ENCODE measurements at places on chromosomes 3 and 15.

GRCh38 chr15:31472636-31473384, 146.2 kb downstream of the KLF13 start:
- peak; percentile 29 for DNase-seq

DNA sequence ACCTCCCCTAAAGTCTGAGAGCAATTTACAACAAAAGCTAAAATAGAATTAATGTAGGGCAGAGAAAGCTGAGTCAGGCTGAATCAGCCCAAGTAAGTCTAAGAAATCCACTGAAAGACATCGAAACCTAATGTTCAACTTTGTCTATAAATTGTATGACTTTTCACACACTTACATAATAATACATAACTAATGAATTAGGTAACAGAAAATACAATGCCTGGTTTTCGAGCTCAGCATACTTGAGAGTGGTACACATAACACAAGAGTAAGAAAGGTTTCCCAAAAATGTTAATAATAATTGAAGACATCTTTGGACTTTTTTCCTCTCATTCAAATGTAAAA, 55.3 kb upstream of the VGLL4 start:
- DNase-seq, result peak; percentile 79

- DNase-seq, result no peak
These were observed 102.4 kb downstream of the MSL2 start for GRCh38 chr3:136093771-136094170.

DNA sequence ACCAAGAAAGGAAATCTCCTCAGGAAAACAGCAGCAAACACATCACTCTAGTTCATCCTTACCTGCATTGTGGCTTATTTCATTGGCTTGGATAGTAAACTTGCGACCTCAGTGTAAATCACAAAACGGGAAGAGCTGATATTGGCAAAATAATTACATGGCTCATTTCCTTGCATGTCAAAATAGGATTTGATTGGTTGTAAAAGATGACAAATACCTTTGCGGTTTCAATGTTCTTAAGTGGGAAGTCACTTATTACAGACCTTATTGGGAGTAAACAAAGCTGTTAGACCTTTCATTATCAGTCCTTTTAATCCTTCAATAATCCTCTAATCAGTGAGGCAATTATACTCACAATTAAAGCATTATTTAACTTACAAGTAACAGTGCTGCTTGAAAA, 590.6 kb downstream of the MAGI1 start:
- no peak for DNase-seq

DNA sequence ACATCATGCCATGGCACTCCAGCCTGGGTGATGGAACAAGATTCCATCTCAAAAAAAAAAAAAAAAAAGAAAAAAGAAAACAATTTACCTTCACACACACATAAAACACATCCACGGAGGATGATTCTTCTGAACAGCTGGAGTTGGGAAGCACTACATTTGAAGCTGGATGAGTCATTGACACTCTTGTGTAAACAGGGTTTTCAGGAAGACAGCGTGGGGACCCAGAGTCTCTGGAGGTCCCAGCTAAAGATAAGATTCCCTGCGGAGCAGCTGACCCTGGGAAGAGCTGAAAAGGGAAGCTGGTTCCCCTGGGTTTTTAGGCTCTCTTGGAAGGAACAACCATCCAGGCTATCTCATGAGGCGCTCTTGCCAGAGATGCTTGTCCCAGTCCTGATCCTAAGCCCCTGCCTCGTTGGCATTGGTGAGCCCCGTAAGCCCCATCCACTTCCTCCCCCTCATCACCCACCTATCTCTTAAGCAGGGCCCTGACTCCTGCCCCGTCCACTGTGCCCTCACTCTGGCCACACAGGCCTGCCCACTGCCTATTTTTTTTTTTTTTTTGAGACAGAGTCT, 32.0 kb upstream of the FURIN start:
- peak; percentile 74 for DNase-seq
